ENCODE measurements at places on chromosomes 1 and 21. TPM values are rescaled to one million over a fixed set of nuclear protein-coding genes. Genes with fewer than 3 reads are reported as not detected.

Gene FCAMR
- total RNA-seq = not detected

Gene DOCK7
- total RNA-seq = 12.8 TPM

Gene GJA4
- 34.7 TPM for total RNA-seq

Gene CD84
- 2.4 TPM for total RNA-seq

Gene TPR
- 82.6 TPM for total RNA-seq

Gene FCMR
- 4.4 TPM for total RNA-seq

Gene KCNT2
- 2.1 TPM for total RNA-seq

- DNase-seq = peak; percentile 87
These were observed 8.8 kb downstream of the ZNF683 start for GRCh38 chr1:26363549-26364448.

DNA sequence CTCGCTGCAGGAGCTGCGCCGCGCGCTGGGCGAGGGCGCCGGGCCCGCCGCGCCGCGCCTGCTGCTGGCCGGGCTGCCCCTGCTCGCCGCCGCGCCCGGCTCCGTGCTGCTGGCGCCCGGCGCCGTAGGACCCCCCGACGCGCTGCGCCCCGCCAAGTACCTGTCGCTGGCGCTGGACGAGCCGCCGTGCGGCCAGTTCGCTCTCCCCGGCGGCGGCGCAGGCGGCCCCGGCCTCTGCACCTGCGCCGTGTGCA lies 730 bp downstream of the OLIG1 start:
- no peak for DNase-seq

GRCh38 chr1:182658055-182658454 lies 26.3 kb downstream of the RGS8 start:
- peak; percentile 35 for DNase-seq

DNA sequence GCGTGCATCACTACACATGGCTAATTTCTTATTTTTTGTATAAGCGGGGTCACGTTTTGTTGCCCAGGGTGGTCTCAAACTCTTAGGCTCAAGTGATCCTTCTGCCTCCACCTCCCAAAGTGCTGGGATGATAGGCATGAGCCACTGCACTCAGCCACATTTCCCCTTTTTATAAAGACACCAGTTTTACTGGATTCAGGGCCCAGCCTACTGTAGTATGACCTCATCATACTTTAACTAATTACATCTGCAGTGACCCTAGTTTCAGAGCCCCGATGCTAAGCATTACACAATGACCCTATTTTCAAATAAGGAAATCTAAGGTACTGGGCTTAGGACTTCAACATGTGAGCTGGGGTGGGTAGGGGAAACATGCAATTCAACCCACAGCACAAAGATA lies 31.8 kb upstream of the ENAH start:
- no peak for DNase-seq

GRCh38 chr1:55684131-55684650 lies 469.0 kb upstream of the USP24 start:
- DNase-seq = no peak

DNA sequence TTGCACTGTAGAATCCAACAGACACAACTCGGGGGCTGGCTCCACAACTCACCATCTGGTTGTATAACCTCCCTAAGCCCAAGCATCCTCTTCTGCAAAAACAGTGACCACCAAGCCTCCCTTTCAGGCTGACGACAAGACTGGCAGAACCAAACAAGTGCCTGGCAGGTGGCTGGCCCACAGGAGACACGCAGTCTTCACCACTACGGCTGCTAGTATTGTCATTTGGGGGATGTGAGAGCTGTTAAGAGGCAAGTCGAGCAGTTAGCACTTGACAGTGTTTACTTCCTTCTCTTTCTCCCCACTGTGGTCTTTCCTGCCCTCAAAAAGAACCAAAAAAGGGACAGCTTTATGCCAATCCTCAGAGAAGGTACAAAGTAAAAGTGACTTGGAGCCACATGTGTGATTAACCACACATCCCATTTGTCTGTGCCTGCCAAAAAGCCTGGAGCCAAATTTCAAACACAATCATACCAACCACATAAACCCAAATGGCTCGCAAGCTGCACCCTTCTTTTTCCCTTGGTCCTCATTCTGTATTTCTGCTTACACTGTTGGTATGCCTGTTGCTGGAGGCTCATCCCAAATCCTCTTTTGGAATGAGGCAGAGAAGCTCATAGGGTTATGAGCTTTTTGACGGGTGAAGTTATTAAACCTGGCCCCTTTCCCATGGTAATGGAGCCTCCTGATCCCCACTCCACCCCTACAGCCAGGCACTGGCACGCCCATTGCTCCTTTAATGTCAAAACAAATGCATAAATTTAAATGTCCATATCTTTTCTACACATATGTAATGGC lies 94.1 kb downstream of the TGFBR3 start:
- no peak for DNase-seq

DNA sequence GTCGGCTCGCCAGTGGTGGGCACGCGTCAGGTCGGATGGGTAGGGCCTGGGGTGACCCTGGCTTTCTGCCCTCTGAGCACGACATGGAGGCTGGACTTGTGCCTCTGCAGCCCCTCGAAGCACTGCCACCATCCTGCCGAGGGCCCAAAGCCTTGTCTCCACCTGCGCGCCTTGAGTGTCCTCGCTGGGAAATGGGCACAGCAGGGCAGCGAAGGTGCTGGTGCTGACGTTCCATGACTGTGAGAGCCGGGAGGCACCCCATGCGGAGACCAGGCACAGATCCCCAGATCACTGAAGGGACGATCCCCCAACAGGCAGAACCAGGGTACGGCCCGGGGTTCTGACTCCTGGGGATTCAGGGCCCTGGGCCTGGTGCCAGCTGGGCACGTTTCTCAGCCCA lies 60.3 kb downstream of the SIK1 start:
- no peak for DNase-seq

DNA sequence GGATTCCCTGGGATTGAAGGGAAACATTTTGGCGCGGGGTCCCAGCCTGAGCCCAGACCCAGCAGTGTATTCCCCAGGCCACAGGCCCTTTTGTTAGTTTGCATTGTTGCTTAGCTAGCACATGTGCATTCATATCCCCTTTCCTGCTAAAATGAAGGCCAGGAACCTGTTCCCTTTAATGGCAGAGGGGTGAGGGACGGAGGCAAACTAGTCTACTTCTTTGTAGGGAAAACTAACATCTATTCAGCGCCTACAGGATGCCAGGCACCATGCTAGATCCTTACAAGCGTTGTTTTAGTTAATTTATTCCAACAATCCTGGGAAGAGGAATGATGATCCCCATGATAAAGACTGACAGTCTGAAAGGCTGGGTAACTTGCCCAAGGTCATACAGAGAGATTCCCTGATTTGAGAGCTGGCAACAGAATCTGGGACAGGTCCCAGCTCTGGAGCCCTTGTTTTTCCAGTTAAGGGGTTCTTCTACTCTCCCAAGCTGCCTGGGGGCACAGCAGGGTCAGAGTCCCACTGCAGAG lies 595 bp upstream of the E2F2 start:
- no peak for DNase-seq

- peak; percentile 82 for DNase-seq
These were observed 55.2 kb downstream of the SLC9A1 start for GRCh38 chr1:27099587-27100334.

- no peak for DNase-seq
These were observed 532.2 kb downstream of the MATN1 start for GRCh38 chr1:30191154-30191702.

- no peak for DNase-seq
These were observed 452.1 kb downstream of the TTLL7 start for GRCh38 chr1:83546874-83547273.

DNA sequence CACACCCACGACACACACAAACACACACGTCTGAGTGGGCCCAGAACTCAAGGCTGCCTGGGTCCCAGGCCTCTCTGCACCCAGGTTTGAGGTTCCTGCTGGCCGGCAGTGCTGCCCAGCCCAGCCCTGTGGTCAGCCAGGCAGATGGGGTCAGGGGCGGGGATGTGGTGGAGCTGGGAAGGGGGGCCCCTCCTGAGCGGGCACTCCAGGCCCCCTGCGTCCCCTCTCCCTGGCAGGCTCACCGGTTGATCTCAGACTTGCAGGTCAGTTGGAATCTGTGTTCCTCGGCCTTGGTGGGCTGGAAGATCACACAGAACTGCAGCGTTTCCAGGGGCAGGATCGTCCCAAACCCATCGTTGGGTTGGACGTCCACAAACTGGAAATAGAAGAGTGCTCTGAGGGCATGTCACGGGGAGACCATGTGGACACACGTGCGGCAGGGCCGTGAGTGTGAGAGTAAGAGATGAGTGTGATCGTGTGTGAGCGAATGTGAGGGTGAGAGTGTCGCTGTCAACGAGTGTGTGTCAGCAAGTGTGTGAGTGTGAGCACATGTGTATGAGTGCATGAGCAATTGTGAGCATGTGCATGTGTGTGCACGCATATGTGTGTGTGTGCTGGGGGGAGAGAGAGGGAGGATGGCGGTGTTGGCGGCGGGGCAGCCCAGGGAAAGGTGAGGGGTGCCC lies 19.7 kb upstream of the TMEM52 start:
- no peak for DNase-seq

GRCh38 chr1:220421508-220421907 lies 106.4 kb upstream of the MARK1 start:
- no peak for DNase-seq

- DNase-seq = no peak
These were observed 138.8 kb upstream of the NBPF11 start for GRCh38 chr1:148290881-148291280.

- DNase-seq = no peak
These were observed 13.5 kb upstream of the PEX10 start for GRCh38 chr1:2425892-2426291.

GRCh38 chr21:27693376-27693775 lies 726.5 kb upstream of the ADAMTS5 start:
- DNase-seq = no peak

- DNase-seq = no peak
These were observed 11.2 kb upstream of the MX2 start for GRCh38 chr21:41350436-41351155.

- peak; percentile 94 for DNase-seq
These were observed 10.0 kb upstream of the FAAP20 start for GRCh38 chr1:2204415-2205190.

- no peak for DNase-seq
These were observed 28.0 kb downstream of the GRIK3 start for GRCh38 chr1:37006132-37006868.

All from cardiac septum (tissue), 1 donor.